Frontal cortex (tissue), 4 donors: ENCODE measurements at places on chromosomes 5 and 9.

DNA sequence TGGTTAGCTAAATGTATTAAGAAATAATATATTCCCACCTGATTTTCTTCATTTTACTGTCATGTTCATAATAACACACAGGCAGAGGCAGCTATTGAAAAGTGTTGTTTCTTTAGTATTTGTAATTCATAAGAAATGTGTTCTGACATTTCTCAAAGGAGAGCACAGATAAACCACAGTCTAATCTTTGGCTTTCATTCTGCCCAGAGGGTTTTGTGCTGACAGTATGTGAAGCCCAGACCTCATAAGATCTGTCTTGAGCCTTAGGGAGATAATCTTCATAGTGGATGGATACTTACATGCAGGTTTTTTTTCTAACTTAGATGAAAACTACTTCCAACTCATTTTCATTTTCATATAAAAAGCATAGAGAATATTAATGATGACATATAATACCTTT is 206.1 kb downstream of the CHSY3 start:
- no peak for DNase-seq

DNA sequence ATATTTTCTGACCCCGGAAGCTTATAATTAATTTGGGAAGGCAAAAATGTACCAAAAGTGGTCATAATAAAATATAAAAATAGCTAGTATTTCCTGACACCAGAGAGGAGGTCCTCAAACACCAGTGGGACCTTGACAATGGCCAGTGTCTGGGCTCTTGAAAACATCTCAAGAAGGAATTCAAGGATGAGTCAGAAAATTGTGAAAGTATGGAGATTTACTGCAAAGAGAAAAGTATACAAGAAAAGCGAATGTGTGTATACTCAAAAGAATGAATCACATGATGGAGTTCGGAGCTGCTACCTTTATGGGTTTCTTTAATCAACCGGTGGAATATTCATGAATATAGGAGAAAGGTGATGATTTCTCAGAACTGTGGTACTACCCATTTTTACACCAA is 1709.0 kb upstream of the WWC1 start:
- no peak for DNase-seq

DNA sequence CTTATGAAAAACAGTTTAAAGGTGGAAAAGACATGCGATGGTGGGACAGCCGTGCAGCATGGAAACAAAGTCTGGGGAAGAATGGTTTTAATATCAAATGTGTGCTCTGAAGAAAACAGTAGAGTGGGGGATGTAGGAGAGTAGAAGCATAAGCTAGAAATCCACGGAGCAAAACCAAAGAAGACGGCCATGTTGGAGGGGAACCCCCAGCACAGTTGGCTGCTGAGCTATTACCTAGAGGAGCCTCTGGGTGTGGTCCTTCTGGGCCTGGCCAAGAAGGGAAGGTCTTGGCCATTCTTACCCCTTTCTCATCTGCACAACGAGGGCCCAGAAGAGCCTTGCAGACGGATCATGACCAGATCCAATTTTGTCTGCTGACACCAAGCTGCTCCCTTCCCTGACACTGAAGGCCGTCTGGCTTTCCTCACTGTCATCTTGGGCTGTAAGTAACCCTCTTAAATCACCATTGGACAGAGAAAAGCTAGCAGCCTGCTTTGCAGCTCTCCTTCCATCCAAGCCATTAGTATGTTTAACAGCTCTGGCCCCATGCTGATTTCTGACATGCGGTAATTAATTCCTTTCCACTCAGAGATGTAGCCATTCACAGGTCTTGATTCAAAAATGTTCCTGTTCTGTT is 189.5 kb downstream of the SEC61B start:
- DNase-seq = no peak

DNA sequence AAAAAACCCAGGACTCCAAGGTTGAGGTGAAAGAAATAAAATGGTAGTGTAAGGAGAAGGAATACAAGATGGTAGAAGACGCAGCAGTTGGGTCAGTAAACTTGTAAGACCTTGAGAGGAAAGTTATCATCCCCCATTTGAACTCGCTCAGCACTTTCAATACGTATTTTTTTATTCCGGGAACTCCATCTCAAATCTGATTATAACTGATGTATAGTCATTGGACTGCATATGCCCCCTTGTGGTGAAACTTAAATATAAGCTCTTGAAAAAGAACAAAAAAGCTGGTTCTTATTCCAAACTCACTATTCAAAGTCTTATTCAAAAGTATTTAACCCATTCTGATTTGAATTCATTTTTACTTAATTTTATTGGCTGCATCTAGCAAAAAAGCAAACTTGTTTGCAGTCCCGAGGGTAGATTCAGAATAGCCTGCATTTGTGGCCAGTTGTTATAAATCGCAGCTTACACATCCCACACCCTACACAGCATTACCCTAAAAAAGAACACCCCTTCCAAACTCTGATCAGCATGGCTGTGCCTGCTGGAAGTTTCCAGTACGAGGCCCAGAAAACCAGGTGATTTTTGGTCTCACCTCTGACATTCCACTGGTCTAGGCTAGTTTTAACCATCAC is 118.0 kb downstream of the ESM1 start:
- peak; percentile 57 for DNase-seq

- DNase-seq = no peak
Measured at GRCh38 chr5:169668732-169669131, 31.7 kb downstream of the DOCK2 start.

DNA sequence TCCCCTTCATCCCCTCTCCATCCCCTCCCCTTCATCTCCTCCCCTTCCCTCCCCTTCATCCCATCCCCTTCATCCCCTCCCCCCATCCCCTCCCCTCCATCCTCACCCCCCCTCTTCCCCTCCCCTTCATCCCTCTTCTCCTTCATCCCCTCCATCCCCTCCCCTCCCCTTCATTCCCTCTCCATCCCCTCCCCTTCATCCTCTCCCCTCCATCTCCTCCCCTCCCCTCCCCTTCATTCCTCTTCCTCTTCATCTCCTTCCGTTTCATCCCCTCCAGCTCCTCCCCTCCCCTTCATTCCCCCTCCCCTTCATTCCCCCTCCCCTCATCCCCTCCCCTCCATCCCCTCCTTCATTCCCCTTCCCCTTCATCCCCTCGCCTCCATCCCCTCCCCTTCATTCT is 40.1 kb downstream of the TARS1 start:
- DNase-seq = no peak

GRCh38 chr5:16234598-16234997 is 55.0 kb upstream of the MARCHF11 start:
- no peak for DNase-seq

DNA sequence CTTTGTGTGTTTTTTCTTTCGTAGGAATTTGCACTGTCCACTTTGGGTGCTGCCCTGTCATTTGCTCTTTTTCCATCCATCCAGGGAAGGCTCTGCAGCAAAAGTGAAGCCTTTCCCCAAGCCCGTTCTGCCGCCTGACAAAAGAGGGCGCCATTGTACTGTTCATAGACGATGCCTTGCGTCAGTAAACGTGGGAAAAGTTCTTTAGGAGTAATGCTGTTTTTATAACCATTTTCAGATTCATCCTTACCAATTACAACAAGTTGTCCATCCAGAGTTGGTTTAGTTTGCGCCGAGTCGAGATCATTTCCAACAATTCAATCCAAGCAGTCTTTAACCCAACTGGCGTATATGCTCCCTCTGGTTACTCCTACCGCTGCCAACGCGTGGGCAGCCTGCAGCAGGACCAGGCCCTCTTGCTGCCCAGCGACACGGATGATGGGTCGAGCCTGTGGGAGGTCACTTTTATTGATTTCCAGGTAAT is 34.3 kb upstream of the RPS23 start:
- peak; percentile 56 for DNase-seq

DNA sequence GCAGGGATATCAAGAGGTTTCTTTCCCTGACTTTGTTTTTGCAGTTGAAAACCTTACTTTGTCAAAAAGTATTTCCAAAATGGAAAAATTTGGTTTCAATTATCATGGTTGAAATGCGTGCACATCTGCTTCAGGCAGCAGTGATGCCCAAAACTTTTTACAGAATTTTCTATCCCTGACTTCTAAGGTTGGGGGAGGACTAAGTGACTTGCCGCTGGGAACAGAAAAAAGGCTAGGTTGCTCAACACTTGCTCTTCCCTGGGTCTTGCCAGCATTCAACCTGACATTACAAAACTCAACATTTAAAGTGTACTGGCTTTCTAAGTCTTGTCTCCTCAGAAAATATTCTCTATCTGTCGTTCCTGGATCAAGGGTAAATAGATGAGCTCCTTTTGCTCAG is 4.7 kb downstream of the KLHL3 start:
- DNase-seq = no peak

- DNase-seq = peak; percentile 32
Measured at GRCh38 chr9:94913550-94913949, 187.1 kb downstream of the AOPEP start.

DNA sequence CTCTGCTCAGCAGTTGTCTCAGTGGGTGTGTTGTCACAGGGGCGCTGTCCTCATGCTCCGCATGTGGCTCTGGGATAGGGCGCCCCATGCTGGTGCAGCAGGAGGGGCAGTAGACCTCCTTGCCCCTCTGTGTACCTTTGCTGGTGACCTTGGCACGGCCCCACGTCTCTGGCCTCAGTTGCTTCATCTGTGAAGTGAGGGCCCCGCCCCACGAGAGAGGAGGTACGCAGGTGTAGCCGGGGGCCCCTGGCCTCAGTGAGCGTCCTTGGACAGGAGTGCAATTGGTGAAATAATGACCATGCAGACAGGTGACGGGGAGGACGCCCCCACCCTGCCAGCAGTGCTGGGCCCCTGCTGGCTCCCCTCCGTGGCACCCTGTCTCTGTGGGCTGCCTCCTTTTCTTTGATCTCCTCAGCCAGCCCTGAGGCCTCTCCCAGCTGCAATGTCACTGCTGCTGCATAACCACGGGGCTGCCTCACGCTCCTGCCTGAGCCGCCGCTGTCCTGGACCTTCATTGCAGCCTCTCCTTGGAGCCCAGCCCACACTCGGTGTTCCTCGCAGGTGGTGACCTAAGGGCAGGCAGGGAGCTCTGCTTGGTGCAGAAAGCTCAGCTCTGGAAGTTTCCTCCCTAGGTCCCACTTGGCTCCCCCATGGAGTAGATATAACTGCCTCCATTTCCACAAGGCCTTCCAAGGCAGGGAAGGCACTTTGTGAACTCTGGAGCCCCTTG is 57.3 kb downstream of the PHF2 start:
- no peak for DNase-seq
